Right atrium auricular region (tissue), 2 donors: ENCODE measurements at places on chromosomes 1 and 21. TPM values are rescaled to one million over a fixed set of nuclear protein-coding genes. Genes with fewer than 3 reads are reported as not detected.

KRTAP21-2 gene
- total RNA-seq, result not detected

TRIM58 gene
- 8.6 TPM for total RNA-seq

SGIP1 gene
- 6.2 TPM for total RNA-seq

A3GALT2 gene
- total RNA-seq, result not detected

DNA sequence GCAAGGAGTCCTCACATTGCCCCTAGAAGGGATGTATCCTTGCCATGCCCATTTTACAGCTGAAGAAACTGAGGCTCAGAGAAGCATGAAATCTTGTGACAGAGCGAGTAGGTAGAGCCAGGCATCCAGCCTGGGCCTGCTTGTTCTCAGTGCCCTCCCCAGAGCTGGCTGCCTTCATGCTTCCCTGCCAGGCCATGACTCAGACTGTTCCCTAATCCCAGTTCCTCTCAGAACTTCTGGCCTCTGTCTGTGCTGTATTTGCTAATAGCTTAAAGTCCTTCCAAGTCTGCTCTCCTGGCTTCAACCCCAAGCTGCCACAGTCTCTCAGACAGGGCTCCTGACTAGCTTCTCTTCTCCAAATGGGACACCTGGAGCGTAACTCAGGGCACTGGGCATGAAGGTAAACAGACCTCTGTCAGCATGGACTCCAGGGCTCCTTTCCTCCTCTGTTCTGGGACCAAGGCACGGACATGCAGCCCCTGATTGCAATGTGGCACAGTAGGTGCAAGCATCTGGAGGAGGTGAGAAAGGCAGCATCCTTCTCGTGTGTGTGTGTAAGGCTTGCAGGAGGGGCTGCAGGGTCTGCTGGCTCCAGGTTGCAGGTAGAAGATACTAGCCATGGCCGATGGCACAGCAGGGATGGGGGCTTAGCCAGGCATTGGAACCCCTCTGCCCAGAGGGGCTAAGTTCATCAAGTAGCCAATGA lies 122.7 kb downstream of the HMGB4 start:
- DNase-seq, result peak; percentile 66

GRCh38 chr1:59900640-59901039 lies 25.9 kb downstream of the CYP2J2 start:
- no peak for DNase-seq

DNA sequence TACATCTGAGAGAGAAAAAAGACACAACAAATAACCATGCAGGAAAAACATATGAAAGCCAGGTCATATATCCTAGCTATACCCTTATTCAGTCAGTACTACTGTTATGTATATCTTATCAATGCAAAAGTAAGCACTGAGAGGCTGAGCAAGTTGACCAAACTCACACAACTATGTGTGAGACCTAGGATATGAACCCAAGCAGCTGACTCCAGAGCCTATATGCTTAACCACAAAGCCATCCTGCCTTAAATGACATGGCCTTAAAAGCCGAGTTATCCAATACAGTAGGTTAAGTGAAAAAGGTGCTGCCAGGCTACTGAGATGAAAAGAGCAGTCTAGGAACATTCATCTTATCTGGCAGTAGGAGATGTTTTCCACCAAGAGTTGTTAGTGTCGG lies 151.6 kb downstream of the RERE start:
- no peak for DNase-seq

- DNase-seq, result no peak
Measured at GRCh38 chr1:50970509-50970887, 453 bp downstream of the CDKN2C start.

GRCh38 chr1:110091791-110092190 lies 20.5 kb upstream of the UBL4B start:
- no peak for DNase-seq

DNA sequence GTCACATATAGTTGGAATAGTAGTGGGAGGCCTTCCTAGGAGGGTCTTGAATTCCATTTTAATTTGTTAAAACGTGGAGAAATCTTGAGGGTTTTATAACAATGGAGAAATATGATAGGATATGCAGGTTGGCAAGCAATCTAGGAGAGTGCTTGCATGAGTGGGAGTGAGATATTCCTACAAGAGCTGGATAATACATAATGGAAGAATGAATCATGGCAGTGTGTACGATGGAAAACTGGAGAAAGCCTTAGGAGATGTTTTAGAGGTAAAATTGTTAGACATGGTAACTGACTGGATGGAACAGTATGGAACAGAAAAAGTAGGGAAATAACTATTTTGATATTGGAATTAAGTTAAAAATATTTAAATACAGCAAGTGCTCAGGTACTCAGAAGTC lies 352.4 kb downstream of the PTBP2 start:
- DNase-seq, result no peak
